Endodermal cell (in vitro differentiated cells): ENCODE measurements at places on chromosomes 5 and 9.
A peak's percentile ranks its signal among the peaks of the same experiment; 100 is the strongest.

DNA sequence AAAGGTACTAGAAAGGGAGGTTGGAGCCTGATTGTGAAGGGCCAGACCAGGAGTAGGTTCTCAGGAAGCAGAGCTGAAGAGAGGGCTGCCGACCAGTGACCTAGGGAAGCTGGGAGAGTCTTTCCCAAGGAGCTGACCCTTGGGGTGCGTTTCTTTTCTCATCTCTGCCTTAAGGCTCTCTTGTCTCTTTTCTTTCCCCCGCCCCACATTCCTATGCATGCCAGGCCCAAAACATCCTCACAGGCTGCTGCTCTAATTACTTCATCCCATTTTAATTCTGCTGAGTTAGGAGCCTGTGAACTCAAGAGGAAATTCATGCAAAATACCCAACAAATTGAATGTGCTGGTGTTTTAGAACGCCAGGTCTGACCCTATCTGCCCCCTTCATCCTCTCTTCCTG is 46.9 kb upstream of the HSPA9 start:
- no peak for DNase-seq

DNA sequence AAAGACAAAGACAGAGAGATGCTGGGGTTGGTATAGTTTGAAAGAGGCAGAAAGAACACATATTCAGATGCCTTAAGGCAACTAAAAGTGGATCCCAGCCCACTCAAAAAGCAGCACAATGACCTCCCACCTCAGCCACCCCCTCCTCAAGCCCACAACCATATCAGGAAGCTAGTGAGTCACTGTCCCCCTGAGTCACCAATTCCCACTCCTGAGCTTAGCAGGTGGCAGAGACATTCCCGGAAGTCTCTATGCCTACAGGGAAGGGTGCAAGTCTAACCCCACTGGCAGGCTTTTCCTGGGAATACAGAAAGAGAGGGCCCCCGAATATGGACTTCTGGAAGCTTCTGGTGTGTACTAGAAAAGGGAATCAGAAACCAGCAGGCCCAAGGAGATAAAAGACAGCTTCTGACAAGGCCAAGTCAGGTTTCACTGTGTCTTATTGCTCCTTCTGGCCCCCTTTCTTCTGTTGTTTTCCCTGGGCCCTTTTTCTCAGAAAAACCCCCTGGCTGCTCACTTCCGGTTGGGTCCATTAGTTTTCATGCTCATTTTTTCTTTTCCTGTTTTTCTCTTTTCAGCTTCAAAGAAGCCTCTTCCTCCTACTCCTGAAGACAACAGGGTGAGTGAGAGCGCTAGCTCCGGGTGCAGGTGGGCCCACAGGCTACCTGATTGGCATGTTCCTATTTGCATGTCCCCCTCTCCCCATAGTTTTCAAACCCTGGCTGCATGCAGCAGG is 36.8 kb downstream of the ITK start:
- no peak for DNase-seq

DNA sequence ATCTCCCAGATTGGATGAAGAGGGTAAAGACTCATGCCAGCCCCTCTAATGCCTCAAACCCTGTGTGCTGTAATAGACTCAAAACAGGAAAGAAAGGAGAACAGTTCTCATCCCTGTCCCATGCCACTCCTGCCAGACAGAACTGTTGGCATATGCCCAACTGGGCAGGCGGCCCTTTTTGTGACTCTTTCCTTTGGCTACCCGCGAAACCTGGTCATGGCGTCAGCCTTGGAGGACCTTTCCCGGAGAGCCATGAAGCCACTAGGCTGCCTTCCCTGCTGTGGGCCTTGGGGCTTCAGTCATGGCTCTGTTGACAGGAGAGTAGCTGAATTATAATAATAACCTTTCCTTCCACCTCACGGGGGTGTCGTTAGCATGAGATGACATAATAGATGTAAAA is 75.9 kb upstream of the SEMA6A start:
- DNase-seq = no peak

GRCh38 chr5:61409568-61409967 is 77.5 kb downstream of the ZSWIM6 start:
- no peak for DNase-seq

GRCh38 chr5:149381986-149382338 is 2.9 kb upstream of the IL17B start:
- peak; percentile 97 for DNase-seq

DNA sequence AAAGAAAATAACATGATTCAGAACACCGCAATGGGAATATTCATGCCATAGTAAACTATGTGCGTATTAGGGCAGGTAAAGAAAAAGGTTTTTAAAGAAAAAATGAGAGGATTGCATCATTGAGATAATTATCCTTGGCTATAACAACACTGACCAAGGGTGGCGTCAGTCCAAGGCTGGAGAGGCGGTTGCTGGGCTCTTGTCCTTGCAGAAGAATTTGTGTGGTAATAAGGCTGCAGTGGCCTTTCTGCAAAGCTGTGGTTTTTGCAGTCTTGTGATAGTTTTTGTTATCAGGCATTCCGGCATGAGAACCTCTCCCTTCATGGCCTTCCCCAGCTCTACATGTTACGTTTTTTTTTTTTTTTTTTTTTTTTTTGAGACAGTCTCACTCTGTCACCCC is 14.0 kb downstream of the BOD1 start:
- DNase-seq = no peak
